Colonic mucosa (tissue), 4 donors: ENCODE measurements at places on chromosomes 2 and 18.

DNA sequence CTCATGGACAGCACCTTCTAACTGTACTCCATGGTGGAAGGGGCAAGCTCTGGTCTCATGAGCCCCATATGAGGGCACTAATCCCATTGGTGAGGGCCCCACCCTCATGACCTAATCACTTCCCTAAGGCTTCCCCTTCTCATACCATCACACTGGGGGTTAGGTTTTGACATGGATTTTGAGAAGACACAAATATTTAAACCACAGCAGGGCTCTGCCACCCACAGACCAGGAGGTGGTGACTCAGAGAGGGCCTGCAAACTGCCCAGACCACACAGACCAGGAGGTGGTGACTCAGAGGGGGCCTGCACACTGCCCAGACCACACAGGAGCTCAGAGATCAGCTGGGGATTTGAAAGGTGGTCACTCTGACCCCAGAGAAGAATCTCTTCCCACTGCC is 222.0 kb downstream of the KLHL29 start:
- no peak for DNase-seq

- DNase-seq: no peak
Measured at GRCh38 chr2:238688193-238689153, 159.4 kb upstream of the TWIST2 start.

DNA sequence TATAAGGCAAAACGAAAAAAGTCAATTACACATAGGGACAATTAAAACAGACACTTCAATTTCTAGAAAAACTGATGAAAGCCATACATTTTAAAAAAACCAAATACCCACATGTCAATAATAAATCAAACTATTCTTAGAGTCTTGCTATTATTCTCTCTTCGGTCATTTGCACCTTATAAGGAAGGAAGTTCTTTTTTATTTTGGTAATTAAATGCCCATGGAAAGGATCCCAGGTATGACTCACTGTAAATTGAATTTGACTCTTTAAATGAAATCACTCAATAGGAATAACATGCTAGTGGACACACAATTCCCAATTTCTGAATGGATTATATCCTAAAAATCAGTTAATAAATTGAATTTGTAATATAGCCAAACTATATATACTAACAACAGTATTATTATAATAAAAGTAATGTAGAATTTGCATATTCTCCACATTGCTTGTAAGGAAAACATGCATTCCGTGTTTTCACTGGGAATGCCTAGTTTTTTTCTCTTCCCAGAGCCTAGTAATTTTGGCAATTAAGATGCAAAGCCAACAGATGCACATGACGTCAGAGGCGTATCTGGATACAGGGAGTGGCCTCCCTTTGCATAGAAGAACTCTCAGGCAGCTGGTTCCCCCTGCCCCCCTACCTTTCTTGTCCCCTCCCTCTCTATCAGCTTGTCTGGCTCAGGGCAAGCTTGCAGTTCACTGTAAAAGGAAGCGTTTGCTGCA is 153.5 kb upstream of the PGAP1 start:
- DNase-seq: no peak

GRCh38 chr2:64929333-64929732 is 59.9 kb upstream of the SLC1A4 start:
- no peak for DNase-seq

- no peak for DNase-seq
Measured at GRCh38 chr2:42116195-42117181, 52.7 kb upstream of the EML4 start.

DNA sequence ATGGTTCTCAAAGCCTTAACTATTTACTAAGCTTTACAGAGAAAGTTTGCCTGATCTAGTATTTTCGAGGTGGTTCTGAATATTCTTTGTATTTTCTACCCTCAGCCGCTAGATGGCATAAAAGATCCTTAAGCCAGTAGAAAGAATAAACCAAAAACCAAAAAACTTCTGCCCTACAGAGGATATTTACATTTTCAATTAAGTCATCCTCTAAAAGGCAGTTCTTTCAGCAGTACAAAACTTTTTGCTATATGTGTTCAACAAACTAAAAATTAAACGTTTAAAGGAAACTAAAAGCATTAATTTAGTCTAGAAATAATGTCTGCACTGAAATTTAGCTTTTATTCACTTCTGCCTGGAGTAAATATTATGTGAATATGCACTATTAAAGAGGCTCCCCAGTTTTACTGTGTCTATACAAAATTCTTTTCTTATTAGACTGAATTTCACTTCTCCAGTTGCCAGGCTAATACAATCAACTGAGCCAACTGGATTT is 297.5 kb downstream of the PIEZO2 start:
- no peak for DNase-seq

- DNase-seq: no peak
Measured at GRCh38 chr2:69514406-69514805, 77.2 kb upstream of the NFU1 start.

- no peak for DNase-seq
Measured at GRCh38 chr2:95372216-95372829, 30.2 kb upstream of the FAHD2A start.

DNA sequence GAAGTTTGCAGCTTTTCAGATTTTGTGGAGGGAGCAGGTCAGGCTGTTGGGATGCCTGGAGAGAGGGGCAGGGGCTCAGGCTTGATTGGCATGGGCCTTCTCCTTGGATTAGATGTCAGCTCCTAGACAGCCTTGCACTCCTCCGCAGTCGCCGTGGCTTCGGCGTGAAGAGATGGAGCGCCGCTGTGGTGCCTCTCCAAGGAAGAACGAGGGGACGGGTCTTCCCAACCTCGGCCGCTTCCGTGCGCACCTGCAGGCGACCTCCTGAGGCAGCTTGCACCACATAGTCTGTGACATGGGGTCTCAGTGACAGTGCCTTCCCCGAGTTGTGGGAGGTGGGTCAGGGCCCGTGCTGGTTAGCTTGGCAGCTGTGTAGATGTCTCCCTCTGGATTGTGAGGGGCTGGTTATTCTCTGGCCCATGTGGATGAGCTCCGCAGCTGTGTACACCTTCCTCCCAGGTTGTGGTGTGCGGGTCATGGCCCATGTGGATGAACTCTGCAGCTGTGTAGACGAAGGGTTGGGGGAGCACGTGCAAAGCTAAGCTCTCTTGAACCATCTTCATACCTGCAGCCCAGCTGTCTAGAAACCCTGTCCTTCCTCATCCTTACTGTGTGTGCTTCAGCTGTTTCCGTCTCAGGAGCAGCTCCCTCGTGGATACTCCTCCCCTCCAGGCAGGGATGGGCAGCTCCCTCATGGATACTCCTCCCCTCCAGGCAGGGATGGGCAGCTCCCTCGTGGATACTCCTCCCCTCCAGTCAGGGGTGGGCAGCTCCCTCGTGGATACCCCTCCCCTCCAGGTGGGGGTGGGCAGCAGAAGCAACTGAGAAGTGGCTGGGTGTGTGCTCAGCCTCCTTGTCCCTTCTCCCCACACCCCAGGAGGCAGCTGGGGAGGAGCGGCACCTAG is 170.3 kb downstream of the LDLRAD4 start:
- DNase-seq: no peak

DNA sequence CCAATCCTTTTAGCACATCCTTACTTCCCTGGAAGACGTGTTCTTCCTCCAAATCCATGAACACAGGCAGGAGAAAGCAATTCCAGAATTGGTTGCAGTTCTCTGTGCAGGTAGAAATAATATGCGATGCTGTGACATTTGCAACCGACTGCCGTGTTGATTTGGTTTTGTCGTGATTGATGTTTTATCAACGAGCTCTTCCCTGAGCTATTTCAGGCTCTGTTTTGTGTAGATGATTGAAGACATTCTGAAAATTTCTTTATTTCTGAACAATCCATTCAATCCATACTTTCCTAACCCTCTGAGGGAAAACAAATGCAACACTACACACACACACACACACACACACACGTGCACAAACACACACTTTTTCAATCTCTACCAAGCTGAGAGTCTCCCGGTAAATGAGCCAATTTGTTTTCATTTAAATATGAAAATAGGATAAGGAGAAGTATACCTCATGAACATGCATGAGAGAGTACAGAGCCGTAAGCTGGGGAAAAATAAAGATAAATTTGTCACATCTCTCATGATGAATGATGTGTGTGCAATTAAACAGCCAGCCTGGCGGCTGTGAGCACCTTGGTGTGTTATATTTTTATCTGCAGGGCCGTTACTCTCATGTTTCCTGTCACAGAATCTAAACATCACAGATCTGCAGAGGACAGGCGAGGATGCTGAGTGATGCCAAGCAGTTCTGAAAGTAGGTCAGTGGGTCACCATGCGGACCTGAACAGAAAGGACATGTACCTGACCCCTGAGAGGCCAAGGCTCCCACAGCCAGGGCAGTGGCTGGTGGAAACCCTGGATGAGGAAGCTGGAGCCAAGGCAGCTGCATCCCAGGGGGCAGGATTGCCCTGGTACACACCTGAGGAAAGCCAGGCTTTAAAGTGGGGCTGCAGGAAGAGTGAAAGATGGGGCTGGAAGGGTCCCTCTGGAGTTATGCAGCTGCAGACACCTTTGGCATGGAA is 64.8 kb downstream of the PDCL3 start:
- DNase-seq: no peak

DNA sequence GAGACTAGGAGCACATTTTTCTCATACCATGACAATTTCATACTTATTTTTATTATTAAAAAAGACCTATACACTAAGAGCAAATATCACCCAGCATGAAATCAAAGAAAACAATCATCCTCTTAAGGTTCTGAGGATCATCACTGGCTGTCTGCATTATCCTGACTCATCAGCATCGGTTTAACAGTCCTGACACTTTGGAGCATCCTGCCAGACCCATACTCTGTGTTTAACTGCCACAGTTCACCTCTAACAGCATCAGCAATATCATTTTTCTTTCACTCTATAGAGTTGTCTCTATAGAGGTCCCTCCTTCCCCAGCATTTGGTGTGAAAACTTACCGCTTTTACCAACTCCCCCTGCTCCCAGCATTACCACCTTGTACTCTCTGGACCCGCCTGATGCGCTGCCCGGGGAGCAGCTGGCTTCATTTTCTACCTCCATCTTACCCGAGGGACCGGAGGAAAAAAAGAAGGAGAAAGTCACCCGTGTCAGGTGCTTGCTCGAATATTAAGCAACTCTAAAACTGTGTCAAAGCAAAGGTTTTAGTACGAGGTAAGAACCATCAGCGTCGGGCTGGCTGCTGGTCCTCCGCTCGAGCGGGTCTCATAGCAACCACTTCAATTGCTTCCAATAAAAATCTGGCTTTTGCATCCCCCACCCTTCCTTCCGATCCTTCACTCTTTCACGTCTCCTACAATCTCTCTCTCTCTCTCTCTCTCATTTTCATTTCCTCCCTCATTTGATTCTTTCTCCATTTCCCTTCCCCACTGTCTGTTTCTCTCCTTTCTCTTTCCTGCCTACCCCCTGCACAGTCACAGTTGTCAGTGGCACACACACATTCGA is at the start of gene RIT2:
RIT2 (minus strand) TSS at position 610 of the 846 bp plus-strand sequence.
- DNase-seq: no peak

GRCh38 chr2:147275943-147276342 is 568.9 kb upstream of the ACVR2A start:
- DNase-seq: no peak

DNA sequence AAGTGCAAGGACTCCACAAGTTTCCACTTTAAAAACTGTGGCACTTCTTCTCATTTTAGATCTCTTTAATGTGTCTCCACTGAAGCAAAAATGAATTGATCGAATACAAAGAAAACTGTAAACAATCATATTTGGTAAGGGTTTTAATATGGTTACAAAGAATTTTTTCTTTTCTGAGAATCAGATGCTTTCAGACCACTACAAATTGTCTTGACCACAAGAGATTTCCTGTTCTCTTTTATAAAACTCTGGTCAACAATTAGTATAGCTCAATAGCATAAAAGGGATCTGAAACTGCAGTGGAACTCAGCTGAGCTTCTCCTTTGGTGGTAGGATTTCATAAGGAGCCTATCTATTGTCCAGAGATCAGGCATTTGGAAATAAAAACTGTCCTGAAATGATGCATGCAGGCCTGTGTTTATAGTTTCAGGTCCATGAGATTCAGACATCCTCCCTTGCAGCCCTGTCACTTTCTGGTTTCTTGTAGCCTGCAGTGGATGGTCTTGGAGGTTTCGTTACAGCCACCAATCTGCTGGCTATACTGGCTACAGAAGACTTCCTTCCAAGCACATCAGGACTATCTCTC is 120.0 kb downstream of the DOCK10 start:
- DNase-seq: no peak

- DNase-seq: no peak
Measured at GRCh38 chr2:240392948-240393830, 42.3 kb upstream of the GPC1 start.

DNA sequence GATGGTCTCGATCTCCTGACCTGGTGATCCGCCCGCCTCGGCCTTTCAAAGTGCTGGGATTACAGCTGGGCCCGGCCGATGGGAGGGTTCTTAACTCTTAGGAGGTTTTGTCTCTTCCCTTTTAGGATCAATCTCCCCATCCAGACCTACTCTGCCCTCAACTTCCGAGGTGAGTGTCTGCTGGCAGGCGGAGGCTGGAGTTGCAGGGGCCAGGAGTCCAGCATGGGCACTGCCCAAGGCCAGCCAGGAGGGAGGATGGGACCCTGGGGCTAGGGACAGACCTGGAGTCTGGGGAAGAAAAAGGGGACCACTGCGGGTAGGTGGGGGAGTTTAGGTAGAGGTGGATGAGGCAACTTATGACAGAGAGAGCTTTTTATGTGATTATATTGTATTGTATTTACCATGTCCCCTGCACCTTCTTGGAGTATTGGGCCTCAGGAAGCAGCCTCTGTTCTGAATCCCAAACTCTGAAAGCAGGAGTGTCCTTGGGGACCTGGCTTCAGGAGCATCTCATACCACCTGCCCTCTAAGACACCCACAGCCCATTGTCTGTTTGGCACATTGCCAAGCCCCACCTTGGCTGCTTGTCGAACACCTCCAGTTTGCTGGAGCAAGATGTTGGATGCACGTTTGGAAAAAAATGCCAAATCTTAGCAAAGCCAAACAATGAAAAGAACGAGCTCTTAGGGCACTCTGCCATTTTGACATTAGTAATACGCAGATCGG is 5.6 kb downstream of the DES start:
- no peak for DNase-seq

DNA sequence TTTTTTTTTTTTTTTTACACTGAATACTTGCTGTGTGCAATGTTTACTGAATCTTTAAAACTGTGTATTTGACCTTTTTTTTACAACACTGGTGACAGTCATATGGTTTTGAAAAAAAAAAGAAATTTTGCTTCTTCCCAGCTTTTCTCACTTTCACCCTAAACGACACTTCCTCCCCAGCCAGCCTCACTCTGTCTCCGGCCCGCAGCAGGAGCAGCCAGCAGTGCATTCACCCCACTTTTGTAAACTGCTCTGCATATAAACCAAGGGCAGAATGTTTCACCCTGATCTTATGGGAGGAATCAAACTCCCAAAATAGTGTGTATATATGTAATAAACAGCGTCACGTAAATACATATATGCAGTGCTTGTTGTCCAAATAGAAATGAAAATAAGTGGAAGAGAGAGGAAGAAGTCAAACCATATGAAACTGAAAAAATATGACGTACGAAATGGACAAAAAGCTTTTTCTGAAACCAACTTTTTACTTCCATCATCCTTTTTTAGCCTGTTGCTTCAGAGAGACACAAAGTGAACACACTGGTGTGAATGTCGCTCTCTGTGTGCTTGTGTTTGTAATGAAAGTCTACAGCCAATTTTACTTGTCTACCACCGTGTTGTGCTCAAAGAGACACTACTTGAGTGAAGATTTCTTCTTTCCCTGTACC is 54.2 kb downstream of the ZCCHC2 start:
- no peak for DNase-seq

- no peak for DNase-seq
Measured at GRCh38 chr2:73292906-73293533, 328 bp downstream of the EGR4 start.
